ENCODE measurements at places on chromosomes 11 and 22.

- DNase-seq, result no peak
These were observed 402.5 kb downstream of the TMEM135 start for GRCh38 chr11:87440076-87440770.

GRCh38 chr11:59201353-59201752, 11.4 kb downstream of the MPEG1 start:
- DNase-seq, result no peak

GRCh38 chr11:123030517-123030916, 31.4 kb downstream of the HSPA8 start:
- DNase-seq, result no peak

DNA sequence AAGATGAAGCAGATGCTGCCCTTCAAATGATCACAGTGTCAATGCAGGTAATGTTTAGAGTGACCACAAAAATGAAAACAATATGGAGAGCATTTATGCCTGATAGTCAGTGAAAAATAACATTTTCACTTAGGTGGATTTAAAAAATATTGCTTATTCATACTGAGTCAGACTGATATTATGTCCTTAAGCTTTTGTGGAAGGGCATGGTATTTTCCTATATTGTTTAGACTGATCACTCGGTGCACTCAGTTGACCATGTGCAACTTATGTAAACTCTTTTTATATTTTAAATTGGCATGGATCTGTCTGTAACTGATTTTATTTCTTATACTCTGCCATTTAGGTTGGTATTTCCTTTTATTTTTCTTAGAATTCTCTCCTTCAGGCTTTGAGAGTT, 106.6 kb downstream of the DYNC2H1 start:
- DNase-seq, result no peak

GRCh38 chr11:55503449-55503848, 50.8 kb upstream of the OR4C15 start:
- no peak for DNase-seq

GRCh38 chr11:72807021-72807693, 7.1 kb upstream of the ATG16L2 start:
- DNase-seq, result peak; percentile 55

DNA sequence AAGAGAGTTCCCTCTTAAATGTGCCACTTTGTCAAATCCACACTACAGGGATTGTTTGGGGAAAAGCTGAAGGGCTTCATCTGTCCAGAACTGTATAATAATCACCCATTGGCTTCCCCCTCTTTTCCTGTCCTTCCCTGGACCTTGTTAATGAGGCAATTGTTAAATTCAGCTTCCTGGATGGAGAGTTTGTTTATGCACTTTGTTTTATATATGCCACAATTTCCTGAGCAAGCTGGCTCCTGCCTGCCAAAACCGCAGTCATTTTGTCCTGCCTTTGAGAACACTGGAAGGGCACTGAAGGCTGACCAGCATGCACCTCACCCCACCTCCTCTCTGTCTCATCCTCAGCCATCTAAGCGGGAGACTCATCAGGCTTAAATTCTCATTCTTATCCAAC, 86.2 kb downstream of the MSANTD4 start:
- DNase-seq, result peak; percentile 31

- DNase-seq, result no peak
These were observed 16.9 kb downstream of the TNRC6B start for GRCh38 chr22:40194656-40195055.

DNA sequence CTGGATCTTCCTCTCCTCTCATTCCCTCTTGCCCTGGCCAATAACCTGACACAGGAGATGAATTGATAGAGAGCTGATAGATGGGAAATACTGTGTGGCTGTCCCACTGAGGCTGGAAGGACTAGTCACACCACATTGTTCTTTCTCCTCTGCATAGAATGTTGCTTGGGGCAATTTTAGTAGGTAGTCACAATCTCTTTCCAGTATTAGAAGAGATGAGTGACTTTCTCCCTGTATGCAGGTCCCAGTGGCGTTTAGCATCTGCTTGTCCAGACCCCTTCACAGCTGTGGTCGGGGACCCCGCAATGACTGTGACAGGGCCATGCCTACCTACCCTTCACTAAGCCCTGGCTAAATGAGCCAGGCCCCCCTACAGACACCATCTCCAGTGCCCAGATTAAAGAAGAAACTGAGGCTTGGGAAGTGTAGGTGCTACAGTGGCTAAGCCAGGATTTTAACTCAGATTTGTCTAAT, 24.0 kb upstream of the P2RY2 start:
- DNase-seq, result no peak

DNA sequence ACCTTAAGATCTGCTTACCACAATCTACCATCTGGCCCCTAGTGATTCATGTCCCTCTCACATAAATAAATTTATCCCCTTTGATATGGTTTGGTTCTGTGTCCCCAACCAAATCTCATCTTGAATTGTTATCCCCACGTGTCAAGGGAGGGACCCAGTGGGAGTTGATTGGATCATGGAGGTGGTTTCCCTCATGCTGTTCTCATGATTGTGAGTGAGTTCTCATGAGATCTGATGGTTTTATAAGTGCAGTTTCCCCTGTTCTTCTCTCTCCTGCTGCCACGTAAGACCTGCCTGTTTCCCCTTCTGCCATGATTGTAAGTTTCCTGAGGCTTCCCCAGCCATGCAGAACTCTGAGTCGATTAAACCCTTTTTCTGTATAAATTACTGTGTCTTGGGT, 37.2 kb downstream of the OR2AG2 start:
- DNase-seq, result no peak

GRCh38 chr11:115132436-115133228, 371.6 kb downstream of the CADM1 start:
- no peak for DNase-seq

DNA sequence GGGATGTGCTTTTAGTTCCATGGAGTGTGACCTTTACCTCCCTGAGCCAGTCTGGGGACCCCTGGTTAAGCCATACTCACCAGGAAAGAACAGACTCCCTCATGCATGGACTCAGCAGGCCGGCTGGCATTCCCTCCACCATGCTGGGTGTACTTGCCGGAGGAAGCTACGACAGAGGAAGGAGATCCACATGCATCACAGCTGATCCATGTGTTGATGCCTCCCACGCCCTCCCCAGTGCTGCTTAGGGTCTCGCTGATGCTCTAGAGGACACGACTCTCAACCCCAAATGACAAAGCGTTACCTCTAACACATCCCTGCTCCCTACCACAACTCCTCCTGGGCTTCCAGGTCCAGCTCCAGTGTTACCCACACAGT, 39.8 kb downstream of the GAB4 start:
- peak; percentile 24 for DNase-seq

GRCh38 chr11:9651899-9652748, 11.8 kb upstream of the SWAP70 start:
- DNase-seq, result no peak

DNA sequence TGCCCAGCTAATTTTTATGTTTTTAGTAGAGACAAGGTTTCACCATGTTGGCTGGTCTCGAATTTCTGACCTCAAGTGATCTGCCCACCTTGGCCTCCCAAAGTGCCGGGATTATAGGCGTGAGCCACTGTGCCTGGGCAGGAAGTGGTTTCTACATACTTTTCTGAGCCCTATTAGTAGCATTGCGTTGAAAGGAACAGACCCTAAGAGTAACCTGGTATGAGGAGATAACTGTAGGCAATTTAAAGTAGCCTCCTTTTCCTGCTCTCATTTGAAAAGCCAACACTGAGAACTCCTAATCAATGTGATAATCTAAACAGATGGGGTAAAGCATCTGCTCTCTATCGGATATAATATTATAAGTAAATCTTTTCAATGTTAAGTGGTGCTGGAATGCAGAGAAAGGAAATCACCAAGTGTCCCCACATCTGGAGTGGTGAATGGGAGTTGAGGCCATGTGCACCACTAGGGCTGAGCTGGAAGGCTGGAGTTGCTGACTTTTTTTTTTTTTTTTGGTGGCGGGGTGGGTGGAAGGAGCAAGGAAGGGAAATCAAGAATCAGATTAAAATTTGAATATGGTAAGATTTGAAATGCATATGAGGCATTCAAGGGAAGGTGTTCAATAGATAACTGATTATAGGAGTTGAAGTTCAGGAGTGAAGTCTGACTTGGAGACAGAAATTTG, 20.7 kb downstream of the PDHX start:
- DNase-seq, result no peak

- DNase-seq, result no peak
These were observed 448.2 kb downstream of the TBC1D22A start for GRCh38 chr22:47210686-47211085.
